PC-9 (cell line): ENCODE measurements at places on chromosomes 5 and 9.

DNA sequence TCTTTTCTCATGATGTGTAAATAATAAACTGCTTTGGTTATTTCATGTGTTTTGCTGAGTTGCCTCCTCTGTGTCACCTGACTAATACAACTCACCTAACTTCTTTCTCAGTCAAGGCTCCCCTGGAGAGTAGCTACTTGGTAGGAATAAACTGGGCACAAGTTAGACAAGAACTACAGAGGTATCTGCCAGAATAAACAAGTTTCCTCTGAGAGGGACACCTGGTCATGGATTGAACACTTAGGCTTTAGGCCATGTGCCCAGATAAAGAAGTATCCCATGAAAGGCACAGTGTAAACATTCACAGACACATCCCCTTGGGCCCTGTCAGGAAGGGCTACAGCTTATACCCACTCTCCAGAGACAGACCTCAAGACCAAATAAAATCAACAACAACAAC lies 532.5 kb downstream of the KIF4B start:
- DNase-seq: no peak

DNA sequence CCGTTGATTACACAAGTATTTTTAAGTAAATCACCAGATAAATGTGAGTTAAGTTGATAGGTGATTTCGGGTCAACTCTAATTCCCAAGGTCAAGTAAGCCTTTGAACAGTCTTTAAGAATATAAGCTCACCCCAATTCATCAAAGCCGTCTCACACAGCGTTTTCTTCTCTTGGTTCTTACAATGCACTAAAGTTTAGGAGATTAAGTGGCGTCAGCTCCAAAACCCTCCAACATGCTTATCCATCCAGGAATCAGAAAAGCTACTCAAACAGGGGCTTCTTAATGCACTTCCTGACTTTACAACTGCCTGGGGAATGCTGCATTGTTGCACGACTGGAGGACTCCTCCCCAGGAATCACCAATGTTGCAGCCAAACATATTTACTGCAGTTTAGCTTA lies 206.2 kb upstream of the EFNA5 start:
- DNase-seq: no peak

DNA sequence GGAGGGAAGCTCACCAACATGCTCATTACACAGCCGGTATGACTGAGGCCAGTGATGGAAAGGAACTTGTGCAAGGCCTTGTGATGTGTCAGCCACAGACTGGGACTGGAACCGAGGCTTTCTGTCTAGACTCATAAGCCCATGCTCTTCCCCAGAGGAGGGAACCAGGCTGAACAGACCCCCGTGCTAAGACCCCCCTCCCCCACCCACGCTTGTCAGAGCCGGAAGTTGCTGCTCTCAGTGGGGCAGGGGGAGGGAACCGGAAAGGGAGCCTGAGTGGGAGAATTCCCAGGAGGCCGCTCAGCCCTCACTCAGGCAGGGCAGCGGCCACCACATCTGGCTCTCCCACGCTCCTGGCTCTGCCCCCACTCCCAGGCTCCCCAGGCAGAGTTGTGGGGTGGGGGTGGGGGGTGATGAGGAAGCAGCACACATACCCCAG lies 4.1 kb upstream of the PDGFRB start:
- DNase-seq: no peak

DNA sequence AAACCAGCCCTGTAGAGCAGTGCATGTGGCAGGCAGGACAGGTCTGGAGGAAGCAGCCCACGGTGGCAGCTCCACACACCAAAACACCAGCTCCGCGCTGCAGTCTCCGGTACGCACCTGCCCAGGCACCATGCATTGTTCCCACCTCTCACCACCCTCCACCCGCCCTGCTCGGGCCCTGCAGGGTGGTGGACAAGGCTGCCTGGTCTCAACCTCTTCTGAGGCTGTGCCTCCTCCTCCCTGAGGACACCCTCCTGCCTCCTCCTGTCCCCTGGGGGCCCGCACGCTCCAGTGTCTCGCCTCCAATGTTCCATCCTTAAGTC lies 96.2 kb downstream of the KCNT1 start:
- no peak for DNase-seq

DNA sequence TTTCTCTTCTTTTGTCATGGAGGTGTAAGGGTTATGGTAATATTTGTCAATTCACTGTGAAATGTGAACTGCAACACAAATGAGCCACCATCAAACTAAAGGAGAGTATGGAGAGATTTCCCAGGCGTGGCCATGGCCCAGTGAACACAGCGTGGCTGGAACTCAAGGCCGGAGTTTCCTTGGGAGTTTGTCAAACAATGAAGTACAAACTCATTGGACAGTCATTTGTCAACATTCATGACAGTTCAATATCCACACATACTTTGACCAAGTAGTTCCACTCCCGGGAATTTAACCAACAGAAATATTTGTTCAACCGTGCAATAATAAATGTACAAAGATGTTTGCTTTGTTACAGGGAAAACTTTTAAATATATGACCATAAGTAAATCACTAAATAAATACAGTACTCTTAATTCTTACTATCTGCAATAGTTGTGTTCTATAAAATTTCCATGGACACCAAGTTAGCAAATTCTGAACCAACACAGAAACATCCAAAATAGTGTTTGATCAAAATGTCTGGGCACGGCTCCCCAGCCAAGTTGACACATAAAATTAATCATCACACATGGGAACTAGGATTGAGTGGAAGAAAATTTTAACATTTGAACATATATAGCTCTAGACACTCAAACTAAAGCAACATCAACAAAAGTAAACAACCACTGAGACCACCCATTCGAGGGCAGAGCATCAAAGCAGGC lies 87.1 kb downstream of the DIRAS2 start:
- no peak for DNase-seq

DNA sequence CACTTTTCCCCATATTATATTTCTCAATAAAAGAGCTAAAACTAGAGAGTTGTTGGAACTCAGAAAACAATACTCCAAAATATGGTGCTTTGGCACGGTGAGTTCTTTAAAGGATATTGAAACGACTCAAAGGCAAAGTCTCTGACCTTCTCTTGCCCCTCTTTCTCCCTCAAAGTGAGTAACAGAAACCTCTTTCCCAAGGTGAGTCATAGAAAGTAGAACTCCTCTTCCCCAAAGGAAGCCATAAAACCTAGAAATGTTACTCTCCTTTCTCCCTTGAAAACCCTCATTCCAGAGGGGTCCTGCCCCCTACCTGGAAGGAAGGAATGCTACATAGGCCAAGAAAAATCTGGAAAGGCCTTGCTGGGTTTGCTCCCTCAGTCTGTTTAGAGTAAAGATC lies 47.5 kb downstream of the RAPGEF6 start:
- DNase-seq: no peak

GRCh38 chr5:68968429-68968828 lies 125.4 kb upstream of the SLC30A5 start:
- DNase-seq: no peak

- no peak for DNase-seq
Observed at GRCh38 chr9:81874931-81875330, 53.3 kb upstream of the SPATA31D4 start.

DNA sequence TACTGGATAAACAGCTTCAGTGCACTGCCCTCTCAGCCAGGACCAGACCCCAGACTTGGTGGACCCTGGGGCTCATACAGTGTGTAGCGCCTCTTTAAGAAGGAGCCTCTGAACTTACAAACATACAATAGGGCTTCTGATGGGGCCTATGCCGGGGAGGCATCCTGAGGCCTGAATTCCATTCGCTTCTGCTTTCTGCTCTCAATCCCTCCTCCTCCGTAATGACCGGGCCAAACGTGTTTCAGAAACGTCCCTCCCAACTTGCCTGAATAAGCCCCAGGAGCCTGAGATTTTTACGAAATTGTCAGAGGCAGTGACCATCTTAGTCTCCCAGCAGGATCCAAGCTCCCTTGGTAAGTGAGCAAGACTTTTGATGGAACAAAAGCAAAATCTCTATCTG lies 128.1 kb upstream of the BOD1 start:
- DNase-seq: no peak

GRCh38 chr9:123167474-123167873 lies 100.9 kb downstream of the STRBP start:
- DNase-seq: no peak

GRCh38 chr5:66440202-66440680 lies 156.0 kb upstream of the MAST4 start:
- no peak for DNase-seq

- no peak for DNase-seq
Observed at GRCh38 chr5:127077366-127077765, 4.1 kb upstream of the C5orf63 start.

- no peak for DNase-seq
Observed at GRCh38 chr9:87479801-87480201, 17.9 kb upstream of the DAPK1 start.

DNA sequence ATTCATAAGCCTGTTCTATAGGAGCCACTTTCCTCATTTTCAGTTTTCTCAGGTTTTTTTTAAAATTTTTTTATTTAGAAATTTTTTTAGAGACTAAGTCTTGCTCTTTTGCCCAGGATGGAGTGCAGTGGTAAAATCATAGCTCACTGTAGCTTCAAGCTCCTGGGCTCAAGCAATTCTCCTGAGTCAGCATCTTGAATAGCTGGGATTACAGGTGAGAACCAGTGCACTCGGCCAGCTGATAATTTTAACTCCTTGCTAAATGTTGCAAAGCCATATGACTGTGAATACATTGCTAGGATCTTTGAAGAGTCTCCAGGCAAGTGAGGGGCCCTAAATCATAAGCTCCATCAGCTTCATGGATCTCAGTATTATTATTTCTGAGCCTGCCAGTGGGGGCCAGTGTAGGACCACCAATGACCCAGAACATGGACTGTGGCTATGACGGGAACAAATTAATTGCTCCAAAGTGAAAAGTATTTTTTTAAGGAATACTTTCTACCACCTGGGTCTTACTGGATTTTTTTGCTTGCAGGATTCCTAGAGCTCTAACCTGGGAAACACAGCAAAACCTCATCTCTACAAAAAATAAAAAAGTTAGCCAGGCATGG lies 5.7 kb upstream of the GAPVD1 start:
- no peak for DNase-seq

DNA sequence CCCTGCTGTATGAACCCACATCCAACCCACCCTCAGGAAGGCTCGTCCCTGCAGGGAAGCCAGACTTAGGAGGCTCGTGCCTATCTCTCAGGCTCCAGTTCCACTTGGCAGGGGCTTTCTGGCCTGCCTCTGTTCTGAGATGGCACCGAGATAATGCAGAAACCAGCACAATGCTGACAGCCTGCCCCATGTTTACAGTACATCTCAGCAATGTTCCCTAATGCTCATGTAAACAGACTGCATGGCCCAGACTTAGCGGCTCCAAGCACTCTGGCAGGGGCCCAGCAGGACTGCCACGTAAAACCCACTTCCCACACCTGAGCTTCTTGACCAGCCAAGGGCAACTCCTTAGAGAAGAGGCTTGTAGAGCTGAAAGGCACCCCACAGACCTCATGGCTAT lies 499.5 kb upstream of the BRINP1 start:
- no peak for DNase-seq

GRCh38 chr9:87716141-87716540 lies 9.8 kb upstream of the CTSL start:
- no peak for DNase-seq

DNA sequence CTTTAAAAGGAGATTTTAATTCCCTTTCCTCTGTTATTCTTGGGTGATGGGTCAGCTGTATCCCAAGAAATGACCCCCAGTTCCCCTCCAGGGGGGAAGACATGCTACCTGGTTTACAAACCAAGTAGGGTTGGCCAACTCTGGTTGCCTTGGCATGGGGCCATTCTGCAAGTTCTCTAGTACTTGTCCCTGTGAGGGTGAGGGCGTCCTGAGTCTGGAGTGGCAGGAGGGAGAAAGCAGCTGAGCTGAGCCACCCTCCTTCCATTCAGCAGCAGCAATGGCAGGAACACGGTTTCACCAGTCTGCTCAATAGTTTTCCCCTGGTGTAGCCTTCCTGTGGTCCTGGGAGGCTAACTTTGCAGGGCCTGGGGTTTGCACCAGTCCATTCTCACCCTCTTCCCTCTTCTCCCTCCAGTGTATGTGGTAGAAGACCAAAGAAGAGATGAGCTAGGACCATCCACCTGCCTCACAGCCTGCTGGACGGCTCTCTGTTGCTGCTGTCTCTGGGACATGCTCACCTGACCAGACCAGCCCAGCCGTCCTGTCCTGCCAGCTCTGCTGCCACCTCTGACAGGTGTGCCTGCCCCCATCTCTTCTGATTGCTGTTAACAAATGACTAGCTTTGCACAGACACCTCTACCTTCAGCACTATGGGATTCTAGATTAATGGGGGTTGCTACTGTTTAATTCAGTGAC lies 59.9 kb downstream of the PFDN1 start:
- DNase-seq: no peak

- DNase-seq: no peak
Observed at GRCh38 chr5:18397371-18397770, 763.1 kb downstream of the TAF11L14 start.

DNA sequence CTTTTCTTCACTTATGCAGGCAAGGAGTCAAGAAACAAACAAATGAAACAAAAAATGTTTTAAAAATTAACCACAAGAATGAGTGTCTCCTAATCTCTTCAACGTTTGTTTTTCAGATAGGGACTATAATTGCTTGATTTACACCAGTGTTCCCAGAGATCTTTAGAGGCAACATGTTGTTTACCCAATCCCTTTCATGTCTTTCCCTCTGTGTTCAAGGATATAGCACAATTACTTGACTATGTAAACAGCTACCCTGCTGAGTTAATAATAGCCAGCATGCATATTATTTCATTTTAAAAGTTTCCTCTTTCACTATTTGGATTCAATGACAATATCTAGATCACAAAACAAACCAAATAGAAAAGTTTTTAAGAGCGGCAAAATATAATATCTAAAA lies 25.1 kb upstream of the SHISAL2B start:
- DNase-seq: no peak

DNA sequence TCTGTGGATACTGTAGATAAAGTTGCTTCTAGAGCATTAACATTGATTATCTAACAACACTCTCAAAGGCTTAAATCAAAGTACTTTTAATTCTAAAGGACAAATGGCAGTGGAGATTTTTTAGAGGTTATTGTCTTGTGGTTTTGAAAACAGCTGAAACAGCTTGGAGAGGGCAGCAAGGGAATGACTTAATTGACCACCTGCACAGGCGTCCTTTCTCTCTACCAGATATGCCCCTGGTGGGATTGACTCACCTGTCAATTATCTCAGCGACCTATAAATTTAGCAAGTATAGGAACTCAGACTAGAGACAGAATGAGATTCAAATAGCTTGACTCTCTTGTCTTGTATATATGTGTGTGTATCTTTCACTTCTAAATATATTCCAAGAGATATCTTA lies 13.5 kb downstream of the ARL14EPL start:
- no peak for DNase-seq

- no peak for DNase-seq
Observed at GRCh38 chr9:129130791-129131190, 19.6 kb downstream of the PTPA start.

- peak; percentile 77 for DNase-seq
Observed at GRCh38 chr5:25489834-25490538, 845.2 kb upstream of the CDH10 start.

DNA sequence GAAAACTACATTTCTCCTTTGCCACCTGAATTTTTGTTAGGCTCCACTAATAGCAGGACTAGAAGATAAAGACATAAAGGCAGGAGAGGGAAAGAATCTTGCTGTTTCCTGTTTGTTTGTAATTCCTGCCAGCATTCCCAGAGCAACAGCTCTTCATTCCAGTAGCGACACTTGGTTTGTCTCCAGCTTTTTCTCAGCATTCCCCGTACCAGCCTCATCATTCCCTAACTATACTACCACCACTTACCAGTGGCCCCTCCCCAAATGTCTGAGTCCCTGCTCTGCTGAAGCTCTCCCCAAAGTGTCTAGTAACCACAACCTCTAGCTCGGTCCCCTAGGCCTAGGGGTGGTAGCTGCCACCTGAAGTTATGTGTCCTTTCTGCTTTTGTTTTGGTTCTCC lies 18.6 kb downstream of the CETN3 start:
- no peak for DNase-seq

- DNase-seq: no peak
Observed at GRCh38 chr5:90921418-90921973, 362.9 kb downstream of the ADGRV1 start.
